ENCODE measurements at places on chromosomes 1 and 21.
A peak's percentile ranks its signal among the peaks of the same experiment; 100 is the strongest.

DNA sequence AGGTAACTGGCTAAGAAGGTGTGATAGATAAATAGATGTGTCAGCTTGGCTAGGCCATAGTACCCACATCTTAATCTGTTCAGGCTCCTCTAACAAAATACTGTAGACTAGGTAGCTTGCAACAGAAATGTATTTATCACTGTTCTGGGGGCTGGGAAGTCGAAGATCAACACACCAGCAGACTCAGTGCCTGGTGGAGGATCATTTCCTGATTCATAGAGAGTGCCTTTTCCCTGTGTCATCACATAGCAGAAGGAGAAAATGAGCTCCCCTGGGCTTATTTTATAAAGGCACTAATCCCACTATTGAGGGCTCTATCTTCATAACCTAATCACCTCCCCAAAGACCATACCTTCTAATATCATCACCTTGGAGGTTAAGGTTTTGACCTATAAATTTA is 532.7 kb upstream of the OLFM3 start:
- DNase-seq, result no peak

GRCh38 chr1:165560883-165561656 is 17.3 kb downstream of the LRRC52 start:
- DNase-seq, result no peak

GRCh38 chr1:172122381-172122780 is 281.1 kb downstream of the DNM3 start:
- no peak for DNase-seq

GRCh38 chr1:234244482-234244881 is 128.8 kb upstream of the COA6 start:
- DNase-seq, result peak; percentile 62

- DNase-seq, result no peak
These were observed 81.7 kb downstream of the MAN1C1 start for GRCh38 chr1:25698252-25698651.

GRCh38 chr1:30312226-30312625 is 411.2 kb downstream of the MATN1 start:
- DNase-seq, result no peak
